ENCODE measurements at places on chromosomes 12 and 14. TPM values are rescaled to one million over a fixed set of nuclear protein-coding genes. Genes with fewer than 3 reads are reported as not detected.

DNA sequence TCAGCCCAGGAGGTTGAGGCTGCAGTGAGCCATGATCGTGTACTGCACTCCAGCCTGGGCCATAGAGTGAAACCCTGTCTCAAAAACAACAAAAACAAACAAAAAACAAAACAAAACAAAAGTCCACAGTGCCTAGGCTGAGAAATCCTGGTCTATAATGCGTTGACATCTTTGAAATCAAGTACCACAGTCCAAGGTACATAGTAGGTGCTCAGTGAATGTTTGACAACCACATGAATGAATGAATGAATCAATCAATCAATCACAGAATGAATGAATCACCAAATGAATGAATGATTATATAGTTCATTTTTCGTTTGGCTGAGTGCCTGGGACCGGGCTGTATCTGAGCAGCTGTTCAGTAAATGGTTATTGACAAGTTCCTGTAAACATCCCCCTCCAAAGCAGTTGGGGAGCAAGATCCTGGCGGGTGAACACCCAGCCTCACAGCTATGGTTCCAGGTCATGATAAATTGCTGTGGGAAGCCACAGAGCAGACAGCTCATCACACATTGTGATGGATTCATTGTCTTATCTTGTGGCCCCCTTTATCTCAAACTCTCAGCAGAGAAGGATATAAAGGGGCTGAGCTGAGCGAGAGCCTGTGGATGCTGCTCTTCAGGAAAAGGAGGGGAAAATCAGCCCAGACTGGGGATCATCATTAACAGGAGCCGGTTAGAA, 30.4 kb upstream of the IFT81 start:
- no peak for DNase-seq

DNA sequence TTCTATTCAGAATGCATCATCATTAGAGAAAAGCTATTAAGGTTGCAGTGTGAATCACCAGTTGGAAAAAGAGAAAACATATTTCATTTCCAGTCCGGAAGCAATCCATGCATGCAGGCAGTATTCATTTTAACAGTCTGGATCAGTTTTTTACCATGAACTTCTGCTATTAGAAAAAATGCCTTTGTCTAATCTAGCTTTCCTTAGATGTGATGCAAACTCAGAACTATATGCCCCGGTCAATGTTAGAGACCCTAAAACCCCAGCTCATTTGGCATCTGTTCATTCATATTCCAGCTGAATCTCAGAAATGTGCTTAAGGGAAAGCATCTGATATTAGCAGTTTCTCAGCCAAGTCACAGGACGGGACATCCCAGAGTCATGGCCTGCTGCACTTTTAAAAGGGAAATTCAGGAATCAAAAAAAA, 8.5 kb downstream of the IRAK3 start:
- no peak for DNase-seq

GRCh38 chr12:50598321-50598862, 93.6 kb downstream of the DIP2B start:
- peak; percentile 75 for DNase-seq

DNA sequence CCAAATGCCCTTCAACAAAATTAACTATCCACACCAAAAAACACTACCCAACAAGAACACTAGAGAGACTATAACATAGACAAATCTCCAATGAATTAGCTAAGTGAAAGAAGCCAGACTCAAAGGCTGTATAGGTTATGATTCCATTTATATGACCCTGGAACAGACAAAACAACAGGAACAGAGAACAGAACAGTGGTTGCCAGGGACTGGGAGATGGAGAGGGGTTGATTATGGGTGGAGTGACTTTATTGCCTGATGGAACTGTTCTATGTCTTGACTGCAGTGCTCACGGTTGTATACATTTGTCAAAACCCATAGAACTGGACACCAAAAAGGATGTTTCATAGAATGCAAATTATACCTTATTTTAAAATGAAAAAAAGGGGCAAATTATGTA, 14.9 kb downstream of the CATSPERB start:
- DNase-seq = no peak

DNA sequence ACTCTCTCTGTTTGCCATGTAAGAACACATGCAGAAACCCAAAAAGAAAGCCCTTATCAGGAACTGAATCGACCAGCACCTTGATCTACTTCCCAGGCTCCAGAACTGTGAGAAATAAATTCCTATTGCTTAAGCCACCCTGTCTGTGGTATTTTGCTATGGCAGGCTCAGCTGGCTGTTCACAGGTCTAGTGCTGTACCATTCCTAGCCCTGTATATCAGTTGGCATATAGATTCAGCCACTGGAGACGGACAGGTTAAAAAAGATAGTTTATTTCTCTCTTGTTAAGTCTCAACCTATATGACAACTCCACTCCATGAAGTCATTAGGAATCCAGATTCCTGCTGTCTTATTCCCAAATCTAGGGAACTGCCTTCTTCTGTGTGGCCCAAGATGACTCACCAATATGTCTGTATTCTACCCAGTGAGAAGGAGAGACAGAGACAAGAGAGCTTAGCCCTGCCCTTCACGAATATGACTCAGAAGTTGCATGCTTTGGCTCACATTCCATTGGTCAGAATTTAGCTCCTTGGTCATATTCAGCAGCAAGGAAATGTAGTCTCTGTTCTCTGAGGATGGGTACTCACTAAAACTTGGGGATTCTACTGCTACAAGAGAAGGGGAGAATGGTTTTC, 57.0 kb downstream of the PLEKHG7 start:
- DNase-seq = peak; percentile 65

GRCh38 chr14:47040550-47040949, 389.0 kb upstream of the RPL10L start:
- peak; percentile 89 for DNase-seq

- no peak for DNase-seq
These were observed 152.2 kb upstream of the BMP4 start for GRCh38 chr14:54108481-54109471.

GRCh38 chr14:36843410-36843809, 181.8 kb downstream of the PAX9 start:
- no peak for DNase-seq

DNA sequence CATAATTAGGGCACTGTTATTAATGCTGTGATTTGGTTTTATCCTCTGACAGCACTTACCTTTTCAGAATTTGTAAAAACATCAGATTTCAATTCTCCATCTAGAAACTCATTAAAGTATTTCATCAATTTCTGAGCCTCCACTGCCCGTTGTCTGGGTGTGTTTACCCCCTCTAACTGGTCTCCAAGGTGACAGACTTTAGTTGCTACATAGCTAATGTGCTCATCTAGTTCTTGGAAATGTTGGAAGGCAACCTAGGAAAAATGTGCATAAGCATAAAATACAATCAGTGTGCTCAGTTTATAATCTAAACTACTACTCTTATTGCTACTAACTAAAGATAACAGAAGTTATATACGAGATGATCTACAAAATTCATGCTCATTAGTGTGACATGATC, 24.6 kb downstream of the EXOC5 start:
- DNase-seq = no peak

DNA sequence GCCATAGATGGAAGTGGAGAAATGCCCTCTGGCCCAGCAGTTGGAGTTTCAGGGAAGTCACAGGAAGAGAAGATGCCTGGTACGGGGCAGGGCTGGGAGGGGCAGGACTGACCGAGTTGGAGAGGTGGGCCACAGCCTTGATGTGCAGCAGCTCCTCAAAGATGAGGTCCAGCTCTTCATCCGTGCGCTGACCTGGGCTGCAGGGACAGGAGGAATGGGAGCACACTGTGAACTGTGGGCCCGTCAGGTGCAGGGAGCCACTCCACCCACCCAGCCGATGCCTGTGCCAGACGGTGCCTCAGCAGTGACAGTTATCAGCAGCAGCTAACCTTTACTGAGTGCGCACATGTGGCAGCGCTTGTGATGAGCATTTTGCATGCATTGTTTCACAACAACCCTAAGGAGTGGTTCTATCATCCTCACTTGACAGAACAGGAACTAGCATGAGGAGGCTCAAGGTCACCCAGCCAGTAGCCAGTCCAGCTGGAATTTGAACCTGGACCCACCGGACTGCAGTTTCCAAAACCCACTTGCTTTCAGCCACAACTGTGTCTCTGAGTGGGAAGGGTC, 8.4 kb downstream of the RAPGEF3 start:
- DNase-seq = no peak

DNA sequence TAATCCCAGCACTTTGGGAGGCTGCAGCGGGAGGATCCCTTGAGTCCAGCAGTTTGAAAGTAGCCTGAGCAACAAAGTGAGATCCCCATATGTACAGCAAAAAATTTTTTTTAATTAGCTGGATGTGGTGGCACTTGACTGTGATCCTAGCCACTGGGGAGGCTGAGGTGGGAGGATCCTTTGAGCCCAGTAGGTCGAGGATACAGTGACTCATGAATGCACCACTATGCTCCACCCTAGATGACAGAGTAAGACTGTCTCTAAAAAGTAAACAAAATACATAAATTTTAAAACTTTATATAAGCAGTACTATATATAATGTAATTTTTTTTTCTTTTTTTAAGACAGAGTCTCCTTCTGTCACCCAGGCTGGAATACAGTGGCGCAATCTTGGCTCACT, 115.4 kb downstream of the ESR2 start:
- DNase-seq = no peak

GRCh38 chr14:68501614-68502052, 291.2 kb downstream of the ZFP36L1 start:
- DNase-seq = no peak

DNA sequence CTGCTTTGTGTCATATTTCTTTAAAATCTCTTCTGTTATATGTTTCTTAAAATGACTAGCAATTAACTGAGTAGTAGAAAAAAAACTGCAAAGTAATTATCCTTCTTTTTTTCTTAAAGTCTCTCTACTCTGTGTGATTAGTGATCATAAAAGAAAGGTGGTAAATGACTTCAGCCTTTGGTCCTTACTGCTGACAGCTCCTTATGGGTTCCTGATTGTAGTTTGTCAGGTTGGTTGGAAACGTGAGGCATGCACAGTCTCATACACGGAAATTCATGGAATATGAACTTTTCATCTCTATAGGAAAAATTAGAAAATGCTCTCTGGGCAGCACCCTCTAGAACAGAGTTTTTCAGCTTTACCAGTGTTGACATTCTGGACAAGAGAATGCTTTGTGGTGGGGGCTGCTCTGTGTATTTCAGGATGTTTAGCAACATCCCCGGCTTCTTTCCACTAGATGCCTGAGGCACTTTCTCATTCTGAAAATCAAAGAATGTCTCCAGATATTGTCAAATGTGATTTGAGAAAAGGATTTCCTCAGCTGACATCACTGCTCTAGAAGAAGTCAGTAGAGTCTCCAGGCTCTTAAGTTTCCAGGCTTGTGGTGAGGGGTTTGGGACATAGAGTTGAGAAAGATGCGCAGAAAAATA, 121.0 kb downstream of the PIK3C2G start:
- DNase-seq = peak; percentile 7

- no peak for DNase-seq
These were observed 260.1 kb downstream of the C12orf75 start for GRCh38 chr12:105590571-105590970.

GRCh38 chr12:15933751-15934150, 22.6 kb downstream of the DERA start:
- no peak for DNase-seq

DNA sequence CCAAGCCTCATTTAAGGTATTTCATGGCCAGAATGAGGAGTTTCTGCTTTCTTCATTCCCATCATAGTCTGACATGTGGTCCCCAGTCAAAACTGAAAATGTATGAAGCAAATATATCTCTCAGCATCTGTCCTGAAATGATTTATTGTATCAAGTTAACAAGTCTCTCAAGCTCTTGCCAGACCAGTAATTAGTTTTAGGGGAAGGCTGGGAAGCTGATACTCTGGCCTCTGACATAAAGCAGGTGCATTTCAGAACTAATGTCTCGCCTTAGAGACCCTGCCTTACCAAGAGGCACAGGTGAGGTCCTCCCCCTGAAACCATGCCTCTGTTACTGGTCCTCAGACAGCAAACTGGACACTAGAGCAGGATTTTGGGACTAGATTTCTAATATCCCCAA, 266.5 kb downstream of the SLC15A4 start:
- no peak for DNase-seq

DNA sequence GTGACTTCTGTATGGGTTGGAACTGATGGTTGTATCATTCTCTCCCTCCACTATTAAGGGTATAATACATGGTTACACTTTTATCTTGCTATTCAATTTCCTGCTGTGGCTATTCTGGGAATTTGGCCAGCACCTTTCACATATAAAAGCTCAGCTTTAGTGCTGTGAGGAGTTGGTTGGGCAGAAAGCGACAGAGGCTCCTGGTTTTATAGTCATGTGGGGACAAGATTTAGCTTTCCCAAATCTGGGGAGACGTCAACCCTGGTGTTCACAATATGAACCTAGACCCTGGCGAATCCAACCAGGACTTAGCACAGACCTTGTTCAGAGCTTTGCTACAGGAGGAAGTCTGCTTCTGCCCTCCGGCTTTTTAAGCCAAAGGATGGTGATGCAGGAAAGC, 36.5 kb downstream of the FOS start:
- no peak for DNase-seq

- no peak for DNase-seq
These were observed 226.1 kb upstream of the DIO3 start for GRCh38 chr14:101335061-101335661.

The MYRFL gene
- not detected for total RNA-seq

The USP44 gene
- total RNA-seq = 0.21 TPM

The GZMH gene
- total RNA-seq = not detected

The IL26 gene
- not detected for total RNA-seq

The CDH24 gene
- 0.96 TPM for total RNA-seq

The CBLN3 gene
- total RNA-seq = 0.24 TPM

The IFT43 gene
- total RNA-seq = 27.3 TPM

The PPP1R3E gene
- 3.6 TPM for total RNA-seq

The HOXC9 gene
- 7.2 TPM for total RNA-seq
